ENCODE measurements at places on chromosomes 5 and 9. TPM values are rescaled to one million over a fixed set of nuclear protein-coding genes. Genes with fewer than 3 reads are reported as not detected.
A peak's percentile ranks its signal among the peaks of the same experiment; 100 is the strongest.

Gene ERCC8
- total RNA-seq, result 10.7 TPM

Gene TAS2R1
- total RNA-seq, result not detected

Gene NUTM2G
- not detected for total RNA-seq

Gene ABO
- not detected for total RNA-seq

Gene TRIM7
- 0.68 TPM for total RNA-seq

Gene LVRN
- total RNA-seq, result 0.07 TPM

Gene DNLZ
- total RNA-seq, result 8.0 TPM

Gene CXCL14
- total RNA-seq, result 10.8 TPM

Gene C9orf153
- 0.37 TPM for total RNA-seq

DNA sequence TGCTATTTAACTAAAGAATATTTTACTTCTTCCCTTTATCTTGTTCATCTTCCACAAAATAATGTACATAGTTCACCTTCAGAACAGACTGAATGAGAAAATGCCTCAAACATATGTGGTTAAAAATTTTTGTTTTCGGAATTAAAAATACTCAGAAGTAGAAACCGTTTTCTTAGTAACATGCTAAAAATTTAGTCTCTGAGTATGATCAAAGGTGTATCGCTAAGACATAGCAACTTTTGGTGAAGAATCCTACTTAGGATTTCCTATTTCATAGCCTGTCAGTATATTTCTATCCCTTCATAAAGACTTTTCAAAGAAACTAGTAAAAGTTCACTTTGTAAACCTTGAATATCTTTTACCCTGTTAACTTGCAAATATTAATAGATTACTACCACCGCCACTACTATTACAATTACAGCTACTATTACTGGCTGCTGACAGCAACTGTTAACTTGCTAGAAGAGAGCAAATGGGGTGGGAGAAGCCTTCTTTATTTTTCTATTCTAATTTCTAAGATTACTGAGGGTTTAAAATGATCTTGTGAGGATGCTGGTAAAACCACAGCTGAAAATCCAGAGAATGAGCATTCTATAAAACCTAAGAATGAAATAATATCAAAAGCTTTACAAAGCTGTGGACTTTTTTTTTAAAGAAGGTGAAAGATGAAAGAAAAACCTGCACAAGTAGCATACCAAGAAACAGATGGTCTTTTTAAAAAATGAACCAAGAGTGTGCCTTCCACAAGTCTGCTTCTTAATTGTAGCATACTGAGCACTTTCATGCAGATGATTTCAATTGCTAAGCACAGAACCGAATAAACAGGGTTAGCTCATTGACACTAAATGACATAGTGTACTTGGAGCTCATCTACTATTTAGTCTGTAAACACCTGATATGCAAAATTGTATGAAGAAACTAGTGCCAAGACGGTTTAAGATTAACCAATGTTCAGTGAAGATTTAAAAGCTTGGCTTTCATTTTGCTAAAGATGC is 246.3 kb upstream of the EFNA5 start:
- no peak for DNase-seq

- DNase-seq, result no peak
These were observed 99.3 kb downstream of the KLF4 start for GRCh38 chr9:107390279-107390678.

- DNase-seq, result no peak
These were observed 88.8 kb upstream of the EQTN start for GRCh38 chr9:27385606-27386322.

- DNase-seq, result no peak
These were observed 465.0 kb downstream of the MTRR start for GRCh38 chr5:8333977-8334376.

GRCh38 chr9:112548051-112548440 is 61.4 kb downstream of the KIAA1958 start:
- no peak for DNase-seq

DNA sequence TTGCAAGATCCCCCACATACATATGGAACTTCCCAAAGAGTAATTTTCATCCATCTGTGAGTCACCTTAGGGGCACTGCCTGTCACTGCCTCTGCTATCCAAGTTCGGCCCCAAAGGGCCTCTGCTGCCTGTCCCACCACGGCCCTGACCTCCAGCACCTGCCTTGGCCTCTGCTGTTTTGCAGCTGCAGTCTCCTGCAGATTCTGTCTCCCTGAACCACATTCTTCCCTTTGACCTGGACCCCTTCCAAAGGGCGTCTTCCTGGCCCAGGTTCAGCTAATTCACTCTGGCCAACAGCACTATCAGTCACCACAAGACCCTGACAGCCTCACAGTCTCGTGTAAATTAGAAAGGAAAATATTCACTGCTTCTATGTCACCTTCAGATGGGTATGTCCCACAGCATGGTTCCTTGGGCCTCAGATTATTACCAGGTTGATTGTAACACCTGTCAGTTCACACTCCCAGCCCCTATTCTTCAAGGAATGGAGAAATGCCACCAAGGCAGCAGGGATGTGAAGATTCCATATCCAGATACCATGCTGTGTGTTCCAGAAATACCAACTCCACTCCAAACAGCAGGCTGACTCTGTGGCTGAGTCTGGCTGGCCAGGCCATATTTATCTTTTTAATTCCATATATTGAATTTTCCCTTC is 479.3 kb downstream of the ARHGEF28 start:
- no peak for DNase-seq

- DNase-seq, result no peak
These were observed 1.8 kb downstream of the RNF130 start for GRCh38 chr5:180069589-180070247.

- DNase-seq, result no peak
These were observed 1050.2 kb downstream of the CDH12 start for GRCh38 chr5:21802869-21803490.

DNA sequence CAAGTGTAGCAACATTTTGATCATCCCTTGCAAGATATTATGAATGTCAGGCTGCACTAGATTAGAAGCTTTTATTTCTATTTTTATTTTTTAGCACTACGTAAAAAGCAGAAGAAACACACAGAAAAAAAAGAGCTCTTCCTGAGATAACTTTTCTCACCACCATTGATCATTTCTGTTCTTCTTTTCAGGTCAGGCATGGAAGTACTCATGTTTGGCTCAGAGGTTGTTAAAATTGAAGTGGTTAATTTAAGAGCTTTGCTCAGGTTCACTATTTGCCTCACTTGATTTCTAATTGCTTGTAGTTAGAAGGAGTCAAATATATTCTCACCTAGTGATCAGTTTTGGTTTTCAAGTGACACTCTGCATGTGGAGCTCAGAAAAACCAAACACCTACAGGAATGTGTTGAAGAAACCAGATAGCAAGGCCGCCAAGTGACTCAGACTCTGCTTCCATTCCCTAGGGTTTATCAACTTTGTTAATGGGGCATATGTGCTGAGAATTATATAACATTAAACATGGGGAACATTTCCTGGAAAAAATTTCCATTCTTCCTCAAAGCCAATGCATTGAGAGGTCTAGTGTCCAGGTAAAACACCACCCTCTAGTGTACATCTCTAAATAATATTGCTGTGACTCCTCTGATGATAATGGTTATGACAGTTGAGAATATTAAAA is 679.8 kb downstream of the CETN3 start:
- DNase-seq, result no peak

DNA sequence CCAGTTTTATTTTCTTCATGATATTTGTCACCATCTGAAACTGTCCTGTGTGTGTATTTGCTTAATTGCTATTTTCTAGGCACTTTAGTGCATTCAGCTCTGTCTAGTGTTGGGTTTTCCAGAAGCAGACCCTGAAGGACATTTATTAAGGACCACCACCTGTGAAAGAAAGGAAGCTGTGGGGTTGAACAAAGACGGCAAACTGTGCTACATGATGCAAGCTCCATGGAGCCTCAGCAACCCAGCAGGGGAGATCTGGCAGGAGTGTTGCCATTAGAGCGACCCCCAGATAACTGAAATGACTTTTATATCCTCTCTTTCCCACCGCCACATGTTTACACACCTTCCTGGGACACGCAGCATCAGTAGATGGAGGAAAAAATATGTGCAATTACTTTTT is 125.5 kb downstream of the GABRB2 start:
- DNase-seq, result no peak

DNA sequence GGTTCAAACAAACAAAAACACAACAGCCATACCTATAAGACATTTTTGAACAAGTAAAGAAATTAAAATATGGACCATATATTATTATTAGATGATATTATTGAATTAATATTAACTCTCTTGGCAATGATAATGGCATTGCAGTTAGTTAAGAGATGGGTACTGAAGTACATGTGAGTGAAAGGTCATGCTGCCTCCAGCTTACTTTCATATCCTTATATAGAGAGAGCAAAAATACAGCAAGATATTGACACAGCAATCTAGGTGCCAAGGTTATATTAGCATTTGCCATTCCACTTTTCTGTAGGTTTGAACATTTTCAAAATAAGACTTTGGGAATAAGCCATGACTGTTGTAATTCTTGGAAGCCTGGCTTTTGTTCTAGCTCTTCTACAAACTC is 6.1 kb downstream of the TNFSF8 start:
- no peak for DNase-seq

- no peak for DNase-seq
These were observed 3.7 kb downstream of the PIP5KL1 start for GRCh38 chr9:127926906-127927200.

- no peak for DNase-seq
These were observed 367 bp downstream of the PCDHB4 start for GRCh38 chr5:141121985-141122384.

DNA sequence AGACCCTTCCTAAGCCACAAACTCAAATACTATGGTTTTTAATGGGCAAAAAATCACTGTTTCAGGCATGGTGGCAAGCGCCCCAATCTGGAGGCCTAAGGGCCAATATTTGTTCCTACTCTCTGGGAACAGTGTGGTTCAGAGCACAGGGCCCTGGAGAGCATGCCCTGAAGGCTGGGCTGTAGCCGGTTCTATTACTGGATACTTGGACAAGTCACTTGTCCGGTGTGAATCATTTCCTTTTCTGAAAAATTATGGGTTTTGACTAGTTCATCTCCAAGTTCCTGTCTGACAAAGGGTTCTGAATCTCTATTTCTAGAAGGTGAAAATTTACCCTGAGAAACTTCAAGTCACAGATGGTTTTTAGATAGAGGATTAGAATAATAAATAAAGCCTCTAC is 75.0 kb downstream of the OTULIN start:
- no peak for DNase-seq

DNA sequence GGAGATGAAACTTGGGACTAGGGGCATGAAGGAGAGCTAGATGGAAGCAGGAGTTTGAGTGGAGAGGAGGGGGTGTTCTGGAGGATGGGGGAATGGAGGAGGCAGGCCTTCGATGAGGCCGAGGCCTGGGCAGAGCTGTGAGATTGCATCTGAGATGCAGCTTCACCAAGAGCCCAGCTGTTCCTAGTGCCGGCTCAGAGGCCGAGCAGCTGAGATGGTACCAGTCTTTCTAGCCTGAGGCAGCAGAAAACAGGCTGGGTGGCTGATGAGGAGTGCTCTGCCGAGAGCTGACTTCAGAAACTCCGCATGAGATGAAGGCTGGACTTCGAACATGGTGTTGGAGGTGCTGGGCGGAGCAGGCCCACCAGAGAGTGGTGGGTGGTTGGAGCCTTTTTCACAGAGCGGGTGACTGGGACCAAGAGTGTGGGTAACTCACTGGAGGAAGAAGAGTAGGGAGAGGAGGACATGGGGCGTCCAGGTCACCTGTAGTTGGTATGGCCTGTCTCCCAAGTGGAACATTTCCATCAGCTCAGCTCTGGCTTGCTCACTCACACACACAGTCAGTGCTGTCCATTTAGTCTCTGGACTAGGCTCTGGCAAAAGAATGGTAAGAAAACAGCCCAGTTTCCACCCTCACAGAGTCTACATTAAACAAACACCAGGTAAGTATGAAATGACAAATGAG is 54.7 kb downstream of the TMOD1 start:
- no peak for DNase-seq

GRCh38 chr9:4579001-4579400 is 83.1 kb upstream of the PLPP6 start:
- DNase-seq, result peak; percentile 68

DNA sequence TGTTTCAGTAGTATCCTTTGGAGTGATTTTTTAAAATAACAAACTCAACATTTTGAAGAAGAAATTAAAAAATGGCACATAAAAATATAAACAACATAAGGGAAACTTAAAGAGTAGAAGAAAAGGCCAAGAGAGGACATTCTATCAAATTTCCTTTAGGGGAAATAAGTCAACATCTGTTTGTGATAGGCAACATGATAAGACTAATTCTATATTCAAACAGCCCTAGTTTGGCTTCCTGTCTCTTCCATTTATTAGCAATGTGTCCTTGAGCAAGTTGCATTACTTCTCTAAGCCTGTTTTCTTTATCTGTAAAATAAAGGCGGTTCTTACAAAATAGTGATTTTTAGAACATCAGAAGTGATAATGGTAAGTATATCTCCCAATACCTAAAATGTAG is 24.7 kb downstream of the TYRP1 start:
- no peak for DNase-seq

GRCh38 chr9:2800394-2801179 is 43.3 kb downstream of the PUM3 start:
- no peak for DNase-seq

DNA sequence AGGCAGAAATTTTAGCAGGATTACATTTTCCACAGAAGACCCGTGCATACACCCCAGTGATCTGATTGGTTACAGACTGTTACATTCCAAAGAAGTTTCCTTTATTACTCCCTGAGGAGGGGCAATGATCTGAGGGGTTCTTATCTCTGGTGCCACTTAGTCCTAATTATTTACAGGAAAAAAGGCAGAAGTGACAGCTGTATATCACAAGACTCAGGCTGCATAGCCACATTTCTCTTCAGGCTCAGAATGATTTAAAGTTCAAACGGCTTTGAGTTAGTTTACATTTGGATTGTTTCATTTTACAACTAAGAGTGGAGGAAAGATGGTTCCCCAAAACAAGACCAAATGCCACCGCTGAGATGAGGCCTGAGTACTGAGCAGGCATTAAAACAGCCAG is 17.3 kb downstream of the NAIF1 start:
- no peak for DNase-seq

DNA sequence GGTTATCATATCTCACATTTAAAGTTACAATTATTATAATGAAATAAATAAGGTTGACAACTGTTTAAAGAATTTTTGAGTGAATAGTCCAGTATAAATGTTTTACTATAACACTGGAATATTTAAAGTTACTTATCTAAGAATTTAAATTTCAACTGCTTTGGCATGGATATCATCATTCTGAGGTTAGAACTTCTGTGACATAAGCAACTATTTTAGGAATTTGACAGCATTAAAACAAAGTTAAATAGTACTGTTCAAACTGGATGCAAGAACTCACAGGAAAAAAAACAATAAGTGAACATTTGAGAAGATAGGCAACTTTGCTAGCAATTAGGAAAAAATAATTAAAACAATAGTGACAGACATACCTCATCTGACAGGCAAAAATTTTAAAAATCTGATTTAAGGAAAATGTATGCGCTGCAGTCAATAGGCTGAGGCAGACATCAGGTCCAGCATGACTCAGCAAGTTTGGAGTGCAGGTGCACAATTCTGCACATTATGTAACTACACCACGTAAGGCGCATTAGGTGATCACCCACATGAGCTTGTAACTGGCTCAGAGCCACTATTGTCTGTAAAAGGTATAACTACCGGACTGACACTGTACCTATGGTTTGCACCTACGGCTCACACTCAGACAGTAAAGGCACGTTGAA is 180.6 kb downstream of the PDE4D start:
- DNase-seq, result no peak

GRCh38 chr5:61306531-61307131 is 25.4 kb upstream of the ZSWIM6 start:
- no peak for DNase-seq

Data from right lobe of liver (tissue), 6 donors.